Stromal cell of bone marrow (primary cell): ENCODE measurements at places on chromosomes 12 and 14.
A peak's percentile ranks its signal among the peaks of the same experiment; 100 is the strongest.

DNA sequence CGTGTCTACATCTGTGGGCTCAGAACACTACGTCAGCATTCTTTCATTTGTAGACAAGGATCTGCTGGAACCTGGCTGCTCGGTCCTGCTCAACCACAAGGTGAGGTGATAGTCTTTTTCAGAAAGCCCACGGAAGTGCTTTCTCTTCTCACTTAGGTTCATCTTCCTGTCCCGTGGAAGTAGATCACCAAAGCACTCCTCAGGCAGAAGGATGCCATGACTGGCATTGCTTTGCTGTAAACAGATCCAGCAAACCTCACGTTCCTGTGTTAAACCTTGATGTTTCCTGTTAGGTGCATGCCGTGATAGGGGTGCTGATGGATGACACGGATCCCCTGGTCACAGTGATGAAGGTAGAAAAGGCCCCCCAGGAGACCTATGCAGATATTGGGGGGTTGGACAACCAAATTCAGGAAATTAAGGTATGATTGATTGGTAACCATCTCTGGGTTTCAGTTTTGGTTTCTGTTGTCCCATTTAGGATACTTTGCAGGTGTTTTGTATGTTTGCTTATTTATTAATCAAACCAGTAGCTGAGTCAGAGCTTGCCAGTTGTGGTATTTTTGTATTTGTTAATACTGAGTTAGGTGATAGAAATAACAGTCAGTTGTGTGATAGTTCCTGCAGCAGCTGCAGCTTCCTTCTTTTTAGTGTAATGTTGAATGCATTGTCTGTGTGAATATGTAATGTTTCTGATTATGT lies 7.5 kb downstream of the PSMC1 start:
- DNase-seq = no peak

DNA sequence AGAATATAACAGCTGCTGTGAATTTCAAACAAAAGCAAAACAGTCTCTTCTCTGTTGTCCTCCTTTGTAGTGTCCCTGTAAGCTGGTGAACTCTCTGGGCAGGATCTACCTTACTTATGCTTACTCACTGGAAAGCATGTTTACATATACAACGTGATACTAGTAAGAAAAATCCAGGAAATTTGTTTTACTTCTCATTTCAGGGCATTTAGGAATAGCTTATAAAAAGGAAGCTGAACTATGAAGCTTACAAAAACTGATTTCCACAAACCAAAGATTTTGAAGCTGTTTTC lies 311.0 kb downstream of the NOVA1 start:
- DNase-seq = no peak

DNA sequence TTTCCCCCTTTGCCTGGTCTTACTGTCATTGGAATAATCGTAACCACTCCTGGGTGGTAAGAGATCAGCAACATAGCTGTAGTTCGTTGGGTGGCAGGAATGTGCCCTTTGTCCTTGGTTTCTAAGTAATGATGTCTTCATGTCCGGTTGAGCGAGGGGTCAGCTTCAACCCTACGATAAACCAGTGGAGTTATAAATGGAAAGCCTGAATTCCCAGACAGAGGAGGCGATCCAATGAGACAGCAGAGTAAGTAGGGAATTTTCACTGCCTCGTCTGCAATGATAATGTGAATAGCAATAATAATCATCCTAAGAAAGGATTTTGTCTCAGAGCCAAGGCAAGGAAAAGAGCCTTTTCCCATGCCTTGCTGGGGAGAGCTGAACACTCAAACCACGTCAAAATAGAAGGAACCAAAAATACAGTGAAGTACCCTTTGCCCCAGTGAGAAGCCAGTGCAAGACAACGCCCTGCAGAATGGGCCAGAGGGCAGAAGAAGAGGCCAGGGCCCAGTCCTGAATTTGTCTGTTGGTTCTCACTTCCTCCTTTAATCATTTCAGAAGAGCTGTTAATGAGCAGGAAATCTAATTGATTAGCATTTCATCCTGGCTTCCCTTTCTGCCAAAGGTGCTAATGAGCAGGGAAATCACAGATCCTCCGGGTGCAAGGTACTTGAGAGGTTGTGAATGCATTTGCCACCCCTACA lies 330.7 kb downstream of the CACNA1C start:
- DNase-seq = no peak

DNA sequence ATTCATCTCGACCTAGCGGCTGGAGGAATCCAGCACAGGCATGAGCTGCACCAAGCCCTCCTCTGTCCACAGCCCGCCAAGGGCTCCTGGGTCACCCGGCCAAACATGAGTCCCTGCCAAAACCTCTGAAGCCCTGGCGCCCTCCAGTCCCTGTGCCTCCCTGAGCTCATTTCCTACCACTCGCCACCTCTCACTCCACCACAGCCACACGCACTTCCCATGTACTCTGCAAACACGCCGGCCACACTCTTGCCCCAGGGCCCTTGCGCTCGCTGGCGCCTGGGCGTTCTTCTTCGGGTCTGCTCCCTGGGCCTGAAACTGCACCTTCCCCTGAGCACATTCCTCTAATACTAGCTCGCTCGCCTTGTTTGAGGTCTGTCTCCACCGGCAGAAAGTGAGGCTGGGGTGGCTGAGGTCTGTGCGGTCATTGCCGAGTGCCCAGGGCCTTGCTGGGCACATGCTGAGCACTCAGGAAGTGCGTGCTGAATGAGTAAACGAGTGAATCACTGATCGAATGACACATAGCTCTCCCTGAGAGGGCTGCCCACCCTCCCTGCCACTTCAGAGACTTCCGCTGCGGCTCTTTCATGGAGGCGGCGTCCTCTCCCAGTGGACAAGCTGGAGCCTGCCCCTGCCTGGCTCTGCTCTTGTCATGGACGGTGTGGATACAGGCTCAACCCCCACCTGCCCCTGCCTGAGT lies 33.7 kb upstream of the DLK1 start:
- peak; percentile 74 for DNase-seq

- peak; percentile 43 for DNase-seq
These were observed 23.0 kb downstream of the PDE6H start for GRCh38 chr12:14995583-14996425.

DNA sequence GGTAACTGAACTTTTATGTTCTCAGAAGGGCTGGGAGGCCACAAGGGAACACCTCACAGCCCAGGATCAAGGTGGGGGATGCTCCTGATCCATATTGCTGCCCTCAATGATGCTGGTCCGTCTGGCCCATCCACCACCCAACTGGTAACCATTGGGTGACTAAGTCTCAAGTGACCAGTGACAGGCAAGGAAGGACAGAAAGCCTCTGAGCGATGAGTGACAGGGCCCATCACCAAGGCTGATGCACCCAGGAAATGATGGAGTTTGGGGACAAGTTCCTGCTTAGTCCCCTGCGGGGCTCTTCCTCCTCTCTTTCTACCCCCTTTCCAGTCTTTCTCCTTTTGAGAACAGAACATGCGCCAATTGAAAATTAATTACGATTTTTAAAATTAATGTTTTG lies 2.6 kb upstream of the MMP19 start:
- DNase-seq = no peak

- DNase-seq = peak; percentile 61
These were observed 57.8 kb downstream of the TMEM117 start for GRCh38 chr12:43893670-43894069.

- DNase-seq = no peak
These were observed 3.6 kb downstream of the CLEC7A start for GRCh38 chr12:10126413-10126812.

- no peak for DNase-seq
These were observed 1.8 kb upstream of the SPPL3 start for GRCh38 chr12:120905856-120906384.

- DNase-seq = no peak
These were observed 420.1 kb downstream of the FUT8 start for GRCh38 chr14:65832431-65833266.

DNA sequence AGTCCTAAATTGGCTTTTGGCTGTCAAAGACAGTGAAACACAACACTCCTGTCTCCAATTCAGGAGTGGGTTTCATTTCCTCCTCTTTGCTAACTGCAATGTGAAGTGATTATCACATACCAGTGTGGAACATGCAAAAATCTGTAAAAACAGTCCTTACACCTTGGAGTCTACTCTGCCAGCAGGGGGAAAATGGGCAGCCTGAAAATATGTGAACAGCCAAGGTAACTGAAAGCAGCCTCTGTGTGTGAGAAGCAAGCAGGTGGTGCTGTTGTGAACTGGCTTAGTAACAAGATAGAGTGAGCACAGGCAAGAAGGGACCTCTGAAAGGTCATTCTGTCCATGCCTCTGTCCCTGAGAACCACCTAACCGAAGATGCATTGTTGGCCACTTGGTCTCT lies 6.0 kb downstream of the PRMT8 start:
- DNase-seq = no peak

DNA sequence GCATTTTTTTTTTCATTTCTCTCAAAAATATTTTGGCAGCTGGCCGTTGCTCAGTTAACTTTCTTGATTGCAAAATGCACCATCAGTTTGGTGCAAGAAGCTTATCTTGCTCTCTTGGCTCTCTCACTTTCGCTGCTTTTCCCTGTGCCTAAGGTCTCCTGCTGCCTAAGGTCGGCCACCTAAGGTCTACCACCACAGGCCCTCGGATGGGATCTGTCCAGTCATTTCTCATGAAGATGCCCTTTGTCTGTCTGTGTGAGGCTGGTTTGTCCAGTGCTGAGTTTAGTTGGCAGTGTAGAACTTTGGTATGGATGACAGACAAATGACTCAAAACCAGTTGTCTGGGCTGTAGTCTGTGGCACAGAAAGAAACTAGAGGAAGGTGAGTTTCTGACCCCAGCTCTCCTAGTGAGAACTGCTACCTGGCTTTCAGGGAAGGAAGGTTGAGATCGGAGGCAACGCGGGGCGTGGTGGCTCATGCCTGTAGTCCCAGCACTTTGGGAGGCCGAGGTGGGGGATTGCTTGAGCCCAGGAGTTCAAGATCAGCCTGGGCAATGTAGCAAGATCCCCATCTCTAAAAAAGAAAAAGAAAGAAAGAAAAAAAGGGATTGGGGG lies 2.6 kb downstream of the MLXIP start:
- DNase-seq = no peak

- peak; percentile 80 for DNase-seq
These were observed 207.9 kb upstream of the BCL2L14 start for GRCh38 chr12:11862798-11863197.

DNA sequence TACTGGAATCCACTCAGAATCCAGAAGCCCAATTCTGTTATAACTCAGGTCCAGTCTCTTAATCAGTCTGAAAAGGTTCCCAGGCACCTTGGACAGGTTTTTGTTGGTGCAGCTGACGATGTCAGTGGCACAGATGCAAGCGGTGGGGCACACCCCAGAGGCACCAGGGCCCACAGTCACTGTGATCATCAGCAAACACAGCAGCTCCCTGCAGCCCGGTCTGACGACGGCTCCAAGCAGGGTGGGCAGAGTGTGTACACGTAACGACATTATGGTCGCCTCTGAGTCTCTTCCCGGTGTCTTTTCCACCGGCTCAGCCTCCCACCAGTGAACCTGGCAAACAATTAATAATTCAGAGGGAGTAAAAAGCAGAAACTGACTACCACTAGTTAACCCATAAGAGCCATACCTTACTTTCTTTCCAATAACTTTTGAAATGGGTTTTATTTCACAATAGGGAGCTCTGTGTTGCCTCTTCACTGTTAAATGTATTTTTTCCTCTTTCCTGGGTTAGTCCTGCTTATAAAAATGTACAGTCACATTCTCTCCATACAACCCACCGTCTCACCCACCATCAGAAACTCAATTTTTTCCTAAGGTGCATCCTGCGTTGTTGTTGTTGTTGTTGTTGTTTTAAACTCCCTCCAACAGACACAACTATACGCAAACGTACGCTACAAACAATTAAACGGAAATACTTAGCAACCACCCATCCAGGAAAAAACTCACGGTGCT lies 521 bp upstream of the PCED1B start:
- no peak for DNase-seq

GRCh38 chr14:51297066-51297465 lies 57.0 kb downstream of the TMX1 start:
- no peak for DNase-seq

DNA sequence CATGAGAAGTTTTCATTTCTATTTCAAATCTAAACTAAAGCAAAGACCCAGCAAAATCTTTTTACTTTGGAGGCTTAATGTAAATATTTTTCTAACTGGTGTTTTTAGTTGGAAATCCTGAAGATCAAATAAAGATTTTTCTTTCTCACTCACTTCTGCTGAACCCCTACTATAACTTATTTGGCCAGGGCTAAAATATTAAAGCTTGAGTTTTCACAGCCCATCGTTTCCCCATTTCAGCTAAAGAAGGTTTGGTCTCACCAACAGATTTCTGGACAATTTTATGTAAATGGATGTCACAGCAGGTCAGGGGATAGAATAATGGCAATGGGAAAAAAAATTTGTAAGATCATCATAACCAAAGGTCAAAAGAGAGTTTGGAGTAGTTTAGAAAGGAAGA lies 92.7 kb upstream of the DCN start:
- no peak for DNase-seq

DNA sequence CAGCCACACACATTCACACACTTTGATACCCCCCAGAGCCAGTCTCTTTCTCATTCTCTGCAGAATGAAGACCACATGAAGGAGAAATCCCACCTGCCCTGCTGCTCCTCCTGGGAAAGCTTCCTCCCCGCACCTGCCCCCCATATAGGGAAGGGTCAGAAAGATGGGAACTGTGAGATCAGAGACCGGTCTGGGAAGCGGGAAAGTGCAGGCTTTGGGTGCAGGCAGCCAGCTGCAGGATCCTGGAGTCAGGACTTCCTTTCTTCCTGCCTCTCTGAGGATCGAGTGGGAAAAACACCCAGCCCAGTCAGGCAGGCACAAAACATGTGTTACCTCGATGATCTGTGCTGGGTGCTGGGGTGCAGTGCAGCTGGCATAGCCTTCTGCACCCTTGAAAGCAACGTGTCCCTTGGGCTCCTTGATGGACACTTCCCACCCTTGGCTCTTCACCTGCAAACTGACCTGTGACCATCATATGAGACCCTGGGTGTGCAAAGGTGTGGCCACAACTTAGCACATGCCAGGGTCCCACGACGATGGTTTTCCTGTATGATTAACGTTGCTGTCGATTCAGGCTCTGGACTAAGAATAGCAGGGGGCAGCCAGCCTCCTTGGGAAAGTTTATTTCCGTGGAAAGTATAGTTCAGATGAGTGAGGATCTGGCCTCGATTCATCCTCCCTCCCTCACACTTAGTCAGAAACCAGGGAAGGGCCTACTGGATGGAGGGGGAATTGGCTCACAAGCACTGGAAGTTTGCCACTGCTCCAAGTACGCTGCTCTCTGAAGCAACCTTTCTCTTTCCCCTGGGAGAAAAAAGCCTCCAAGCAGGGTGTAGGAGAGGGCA lies 105.4 kb upstream of the MED13L start:
- DNase-seq = peak; percentile 100

GRCh38 chr12:70359458-70360197 lies 6.5 kb upstream of the KCNMB4 start:
- DNase-seq = no peak

GRCh38 chr12:132085291-132085635 lies 58.9 kb downstream of the DDX51 start:
- DNase-seq = no peak
